ENCODE measurements at places on chromosomes 4 and X. TPM values are rescaled to one million over a fixed set of nuclear protein-coding genes. Genes with fewer than 3 reads are reported as not detected.

GRCh38 chr4:105088110-105088879 is 58.4 kb upstream of the TET2 start:
- no peak for DNase-seq

- DNase-seq = no peak
Observed at GRCh38 chrX:97474933-97475332, 591.2 kb downstream of the RPA4 start.

- DNase-seq = no peak
Observed at GRCh38 chr4:110510955-110511544, 35.1 kb downstream of the ENPEP start.

STATH gene
- total RNA-seq = not detected

LDB2 gene
- 7.9 TPM for total RNA-seq

DNA sequence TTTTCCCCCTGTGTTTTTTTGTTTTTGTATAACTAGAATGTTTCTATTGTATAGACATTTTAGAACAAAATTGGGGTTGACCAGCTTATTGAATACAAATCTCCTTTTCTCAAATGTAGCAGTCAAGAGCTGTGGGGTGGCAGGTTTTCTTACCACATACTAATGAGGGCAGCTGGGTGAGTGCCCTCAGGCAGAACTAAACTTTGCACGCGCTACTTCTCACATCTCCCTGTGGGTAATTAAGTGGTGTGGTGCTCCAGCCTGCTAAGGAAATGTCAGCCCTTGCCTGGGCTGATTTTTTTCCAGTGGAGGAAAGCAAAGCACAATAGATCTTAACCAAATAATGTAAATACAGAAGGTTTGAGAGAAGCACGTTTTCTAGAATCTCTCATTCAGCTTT is 717.6 kb upstream of the TENM3 start:
- DNase-seq = no peak

- DNase-seq = no peak
Observed at GRCh38 chr4:38948551-38948950, 80.9 kb downstream of the FAM114A1 start.

GRCh38 chr4:165866019-165866650 is 6.9 kb upstream of the TLL1 start:
- no peak for DNase-seq

ZCCHC13 gene
- not detected for total RNA-seq

DNA sequence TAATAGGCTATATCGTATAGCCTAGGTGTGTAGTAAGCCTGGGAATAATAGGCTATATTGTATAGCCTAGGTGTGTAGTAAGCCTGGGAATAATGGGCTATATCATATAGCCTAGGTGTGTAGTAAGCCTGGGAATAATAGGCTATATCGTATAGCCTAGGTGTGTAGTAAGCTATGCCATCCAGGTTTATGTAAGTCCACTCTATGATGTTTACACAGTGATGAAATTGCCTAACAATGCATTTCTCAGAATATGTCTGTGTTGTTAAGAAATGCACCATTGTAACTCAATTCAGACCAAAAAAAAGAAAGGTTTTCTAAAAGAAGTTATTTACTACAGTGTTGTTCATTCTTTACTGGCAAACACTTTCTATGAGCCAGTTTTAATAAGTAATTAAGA is 1387.2 kb downstream of the STIM2 start:
- no peak for DNase-seq

ARHGAP36 gene
- not detected for total RNA-seq

DNA sequence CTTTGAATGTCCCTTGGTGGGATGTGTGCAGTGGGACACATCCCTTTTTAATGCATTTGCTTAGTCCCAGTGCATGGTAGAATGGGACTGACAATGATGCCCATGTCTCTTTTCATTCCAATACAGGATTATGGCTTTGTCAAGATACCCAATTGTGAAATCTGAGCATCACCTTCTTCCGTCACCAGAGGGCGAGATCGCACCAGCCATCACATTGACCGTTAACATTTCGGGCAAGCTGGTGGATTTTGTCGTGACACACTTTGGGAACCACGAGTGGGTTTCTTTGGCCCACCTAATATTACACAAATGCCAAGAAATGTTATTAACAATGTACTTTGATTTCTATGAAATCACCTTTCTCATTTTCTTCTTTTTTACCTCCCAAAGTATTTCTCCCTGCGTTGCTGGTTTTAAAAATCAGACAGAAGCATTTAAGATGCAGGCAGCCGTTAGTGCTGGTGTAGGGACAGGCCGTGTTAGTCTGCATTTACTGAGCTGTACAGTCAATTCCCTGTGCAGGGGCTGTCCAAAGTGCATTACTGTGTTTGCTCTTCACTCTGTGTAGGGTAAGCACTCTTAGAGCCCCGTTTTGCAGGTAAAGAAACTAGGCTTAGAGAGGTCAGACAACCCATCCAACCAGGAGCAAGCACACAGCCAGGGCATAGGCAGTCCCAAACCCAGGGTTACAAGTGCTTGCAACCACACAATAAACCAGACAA is 46.5 kb downstream of the CWH43 start:
- no peak for DNase-seq

CT83 gene
- total RNA-seq = not detected

BST1 gene
- 7.4 TPM for total RNA-seq

MAGEA9B gene
- total RNA-seq = not detected

- DNase-seq = no peak
Observed at GRCh38 chr4:16707874-16708273, 190.6 kb downstream of the LDB2 start.

DNA sequence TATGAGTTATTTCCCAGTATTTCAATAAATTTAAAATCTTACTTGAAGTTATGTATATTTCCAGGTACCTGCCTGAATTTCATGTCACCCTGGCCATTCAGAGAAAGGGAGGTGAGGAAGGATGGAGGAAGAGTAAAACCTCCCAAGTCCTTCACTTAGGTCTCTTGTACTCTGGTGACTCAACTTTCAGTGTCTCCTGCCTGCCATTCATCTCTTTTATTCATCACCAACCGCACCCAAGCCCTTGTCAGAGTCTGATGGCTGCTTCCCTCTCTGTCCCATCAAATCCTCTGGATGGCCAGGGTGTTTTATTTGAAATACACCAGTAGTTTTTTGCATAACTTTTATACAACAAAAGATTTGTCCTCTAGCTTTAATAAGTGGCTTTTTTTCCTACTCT is 17.8 kb downstream of the TMPRSS11E start:
- no peak for DNase-seq

DNA sequence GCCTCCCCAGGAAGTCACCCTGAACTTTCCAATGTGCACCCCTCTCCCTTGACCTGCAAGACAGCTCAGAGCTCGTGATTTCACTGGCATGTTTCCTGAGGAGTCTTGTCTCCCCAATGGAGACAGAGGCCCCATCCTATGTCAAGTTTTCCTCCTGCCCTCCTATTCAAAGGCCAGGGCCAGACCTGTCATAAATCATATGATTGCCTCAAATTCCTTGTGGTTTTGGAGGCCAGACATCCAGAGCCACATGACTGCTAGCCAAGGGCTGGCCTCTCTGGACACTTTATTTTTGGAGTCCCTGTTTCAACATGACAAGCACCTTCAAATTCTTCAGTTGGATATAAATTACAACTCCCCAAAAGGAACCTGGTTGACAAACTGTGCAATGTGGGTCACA is 76.0 kb upstream of the TFDP3 start:
- no peak for DNase-seq

ARHGAP24 gene
- 3.6 TPM for total RNA-seq

- no peak for DNase-seq
Observed at GRCh38 chr4:165627548-165627947, 245.5 kb upstream of the TLL1 start.

DNA sequence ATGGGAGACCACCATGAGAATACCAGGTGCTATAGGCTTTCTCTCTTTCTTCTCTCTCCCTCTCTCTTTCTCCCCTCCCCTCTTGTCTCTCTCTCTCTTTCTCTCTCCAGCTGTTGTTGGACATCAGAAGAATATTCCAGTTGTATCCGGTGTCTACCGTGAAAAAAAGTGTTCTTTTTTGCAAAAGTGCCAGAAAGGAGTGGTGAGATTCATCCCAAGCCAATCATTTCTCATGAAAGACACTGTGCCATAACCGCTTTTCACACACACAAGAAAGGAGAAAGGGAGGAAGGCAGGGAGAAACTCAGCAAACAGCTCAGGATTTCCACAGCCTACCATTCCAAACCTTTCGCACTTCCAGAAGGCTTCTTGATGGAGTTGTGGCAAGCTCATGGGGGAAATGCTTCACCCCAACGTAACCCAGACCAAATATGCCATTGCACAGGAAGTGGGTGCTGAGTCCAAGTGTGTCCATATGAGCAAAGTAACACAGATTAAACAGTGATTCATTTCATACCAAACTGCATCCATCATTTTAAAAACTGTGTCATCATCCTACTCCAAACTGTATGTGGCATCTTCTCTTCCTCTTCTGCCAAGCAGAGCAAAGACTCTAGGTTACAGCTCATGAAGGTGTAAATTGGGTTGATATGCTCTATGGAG is 224.0 kb downstream of the APBB2 start:
- no peak for DNase-seq

GRCh38 chr4:98625399-98625798 is 33.0 kb downstream of the TSPAN5 start:
- no peak for DNase-seq

GRCh38 chrX:115503099-115503498 is 57.9 kb upstream of the PLS3 start:
- DNase-seq = no peak

GRCh38 chrX:152537373-152537772 is 86.3 kb upstream of the GABRA3 start:
- DNase-seq = no peak

- DNase-seq = no peak
Observed at GRCh38 chr4:144504883-144505282, 141.1 kb upstream of the HHIP start.

- no peak for DNase-seq
Observed at GRCh38 chr4:177573507-177573906, 131.3 kb upstream of the AGA start.

GRCh38 chrX:10433296-10433965 is 187.0 kb downstream of the MID1 start:
- DNase-seq = no peak

PF4V1 gene
- not detected for total RNA-seq

PLS3 gene
- total RNA-seq = 142 TPM

GRCh38 chrX:128754130-128754529 is 701.9 kb upstream of the ACTRT1 start:
- DNase-seq = no peak

DNA sequence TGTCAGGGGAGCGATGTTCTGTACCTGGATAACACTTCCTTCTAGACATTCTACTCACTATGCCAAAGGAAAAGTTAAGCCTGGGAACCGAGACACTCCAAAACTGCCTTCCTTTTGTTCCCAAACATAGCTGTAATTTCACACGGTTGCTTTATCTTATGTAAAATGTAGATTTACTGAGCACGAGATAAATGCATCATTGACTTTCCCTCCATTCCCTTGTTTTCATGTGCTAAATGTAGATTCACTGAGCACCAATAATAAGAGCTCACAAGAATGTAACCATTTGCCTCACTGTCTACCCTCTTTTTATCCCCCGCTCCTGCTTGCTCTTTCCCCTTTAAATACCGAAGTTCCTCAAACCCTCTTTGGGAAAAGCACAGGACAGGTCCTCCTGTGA is 10.7 kb upstream of the PPEF2 start:
- DNase-seq = no peak

GLRA2 gene
- not detected for total RNA-seq

IL21 gene
- total RNA-seq = 0.66 TPM

ADD1 gene
- total RNA-seq = 144 TPM

DNA sequence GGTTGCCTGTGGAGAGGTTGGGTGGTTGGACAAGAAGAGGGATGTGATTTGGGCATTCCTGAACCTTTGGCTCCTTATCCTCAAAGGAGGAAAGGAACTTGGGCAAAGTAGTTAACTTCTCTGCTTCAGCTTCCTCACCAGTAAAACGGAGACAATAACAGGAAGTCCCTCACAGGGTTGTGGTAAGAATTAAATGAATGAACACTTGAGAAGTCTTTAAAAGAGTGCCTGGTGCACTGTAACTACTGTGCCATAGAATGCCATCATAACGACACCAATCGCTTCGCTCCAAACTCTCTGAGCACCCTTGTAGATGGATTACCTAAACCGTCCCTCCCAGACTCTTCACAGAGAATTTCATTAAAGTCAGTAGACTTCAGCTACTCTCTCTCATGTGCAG is 10.5 kb downstream of the ZCCHC18 start:
- DNase-seq = no peak

ETDB gene
- not detected for total RNA-seq

- DNase-seq = no peak
Observed at GRCh38 chr4:73450398-73451004, 14.5 kb downstream of the AFP start.

PABPC4L gene
- total RNA-seq = 0.44 TPM

DNA sequence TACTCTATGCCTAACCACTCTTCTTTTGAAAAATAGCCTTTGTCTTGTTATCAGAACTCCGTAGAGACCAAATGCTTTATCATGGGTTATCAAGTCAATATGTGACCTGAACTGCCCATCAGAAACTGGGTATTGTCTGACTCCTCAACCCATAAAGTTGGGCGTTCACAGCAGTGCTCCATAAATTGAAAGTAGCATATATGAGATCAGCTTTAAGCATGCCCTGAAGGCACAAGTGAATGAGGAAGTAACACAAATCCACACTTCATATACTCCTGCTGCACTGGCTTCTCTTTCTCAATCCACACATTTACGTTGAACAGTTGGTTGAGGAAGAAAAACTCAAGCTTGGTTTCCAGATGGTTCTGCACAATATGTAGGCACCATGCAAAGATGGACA is 1106.0 kb downstream of the STIM2 start:
- no peak for DNase-seq

DNA sequence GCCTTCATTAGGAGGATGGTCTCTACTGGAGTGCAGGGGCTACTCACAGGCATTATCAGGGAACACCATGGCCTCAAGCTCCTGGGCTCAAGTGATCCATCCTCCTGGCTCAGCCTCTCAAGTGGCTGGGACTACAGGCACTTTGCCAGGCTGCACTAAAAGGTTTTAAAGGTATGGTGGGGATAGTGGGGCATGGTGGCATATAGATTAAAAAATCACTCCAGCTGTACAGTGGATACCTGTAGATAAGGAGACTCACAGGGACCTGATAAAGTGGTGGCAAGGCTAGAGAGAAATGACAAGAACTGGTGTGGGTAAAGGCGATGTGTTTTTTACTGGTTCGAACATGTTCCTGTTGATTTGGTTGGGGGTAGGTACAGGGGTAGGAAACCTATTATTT is 5.9 kb downstream of the ZAR1 start:
- no peak for DNase-seq

GRCh38 chrX:38817004-38817703 is 15.9 kb downstream of the MID1IP1 start:
- DNase-seq = no peak

GRCh38 chrX:44082829-44083228 is 109.6 kb upstream of the NDP start:
- no peak for DNase-seq

GRCh38 chr4:70969076-70969475 is 24.4 kb upstream of the DCK start:
- no peak for DNase-seq

SMIM43 gene
- 0.38 TPM for total RNA-seq

- DNase-seq = no peak
Observed at GRCh38 chr4:113952452-113953029, 26.9 kb downstream of the ARSJ start.

All from esophagus squamous epithelium (tissue), 5 donors.